ENCODE measurements at places on chromosomes 12 and 14.

GRCh38 chr12:41530441-41530840 lies 342.3 kb downstream of the PDZRN4 start:
- no peak for DNase-seq

DNA sequence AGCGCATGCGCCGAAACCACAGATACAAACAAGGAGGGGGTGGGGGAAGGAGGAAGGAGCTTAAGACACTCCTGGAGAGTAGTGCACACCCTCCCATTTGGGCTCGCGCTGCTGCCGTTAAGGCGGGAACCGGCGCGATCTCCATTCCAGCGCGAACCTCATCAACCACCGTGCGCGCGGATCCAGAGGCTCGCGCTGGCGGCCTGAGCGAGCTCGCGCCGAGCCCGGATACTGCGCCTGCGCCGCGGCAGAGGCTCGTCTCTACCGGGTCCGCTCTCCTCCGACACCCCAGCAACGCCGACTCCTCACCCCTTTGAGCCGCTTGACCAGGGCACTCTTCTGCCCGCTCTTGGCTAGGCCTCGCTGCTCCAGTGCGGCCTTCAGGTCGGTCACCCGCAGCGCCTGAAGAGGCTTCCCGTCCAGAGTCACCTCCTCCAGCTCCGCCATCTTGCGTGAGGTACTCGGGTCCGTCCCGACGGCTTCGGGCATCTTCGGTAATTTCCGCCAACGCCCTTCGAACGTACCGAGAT lies at the start of gene ACIN1:
TSS of gene ACIN1 (minus strand) at position 471 of the 530 bp plus-strand sequence. CDS start at position 447, 24 bp downstream.
- DNase-seq = peak; percentile 77

DNA sequence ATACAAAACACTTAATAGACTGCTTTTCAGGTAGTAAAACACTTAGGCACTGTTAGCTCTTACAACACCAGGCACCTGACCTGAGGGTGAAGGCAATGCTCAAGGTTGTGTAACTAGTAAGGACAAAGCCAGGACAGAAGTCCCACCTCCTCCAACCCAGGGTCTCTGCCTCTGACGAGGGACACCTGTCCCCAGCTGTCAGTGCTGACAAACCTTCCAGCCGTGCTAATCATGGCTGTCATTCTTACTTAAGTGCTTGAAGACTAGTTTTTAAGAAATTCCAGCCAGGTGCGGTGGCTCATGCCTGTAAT lies 62.5 kb upstream of the MAX start:
- no peak for DNase-seq

DNA sequence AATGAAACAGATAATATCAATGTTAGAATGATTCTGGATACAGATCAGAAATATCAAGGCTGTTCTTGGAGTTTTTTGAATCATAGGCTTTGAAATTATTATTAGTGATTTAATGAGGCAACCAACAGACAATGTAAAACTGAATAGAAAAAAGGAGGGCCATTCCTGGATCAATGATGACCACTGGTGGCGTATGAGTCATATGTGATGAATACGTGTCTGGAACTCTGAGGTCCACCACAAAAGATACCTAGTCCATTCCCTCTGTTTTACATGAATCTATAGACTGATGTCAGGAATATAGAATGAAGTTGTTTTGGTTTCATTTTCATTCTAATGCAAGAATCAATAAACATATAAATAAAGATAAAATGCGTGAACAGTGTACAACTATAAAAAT lies 78.3 kb upstream of the RTL1 start:
- DNase-seq = no peak

DNA sequence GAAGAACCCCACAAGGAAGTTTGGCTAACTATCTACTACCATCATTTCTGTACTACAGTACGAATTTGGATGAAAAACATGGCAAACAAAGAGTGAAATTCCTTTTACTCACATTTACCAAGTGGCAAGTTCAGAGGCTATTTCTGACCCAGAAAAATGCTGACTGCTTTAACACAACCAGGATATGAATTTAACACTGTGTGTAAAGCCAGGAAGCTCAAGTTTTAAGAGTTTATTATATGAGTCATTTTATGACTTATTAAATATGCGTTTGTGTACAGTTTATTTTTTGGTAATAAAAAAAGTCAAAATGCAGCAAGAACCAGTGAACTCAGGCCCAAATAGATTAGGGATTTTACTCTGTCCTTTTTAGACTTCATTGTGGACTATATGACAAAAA lies 58.4 kb upstream of the STAC3 start:
- no peak for DNase-seq

DNA sequence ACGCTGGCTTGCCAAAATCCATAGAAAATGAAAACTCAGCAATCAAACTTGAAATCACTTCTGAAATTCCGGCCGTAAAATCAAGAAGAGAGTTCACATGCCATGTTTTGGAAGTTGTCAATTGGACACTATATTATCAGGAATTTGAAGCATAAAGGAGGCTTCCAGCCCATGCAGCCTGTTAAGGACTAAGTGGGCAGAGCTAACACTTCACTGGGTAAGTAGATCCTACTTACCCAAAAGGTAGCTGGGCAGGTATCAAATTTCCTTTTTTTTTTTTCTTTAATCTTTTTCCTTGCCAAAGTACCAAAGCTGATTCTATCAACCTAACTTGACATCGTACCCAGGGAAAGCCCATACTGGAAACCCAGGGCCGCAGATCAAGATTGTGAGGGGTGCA lies 71.5 kb upstream of the ARHGAP5 start:
- no peak for DNase-seq

- no peak for DNase-seq
These were observed 2.0 kb upstream of the PPP1CC start for GRCh38 chr12:110744601-110745264.

DNA sequence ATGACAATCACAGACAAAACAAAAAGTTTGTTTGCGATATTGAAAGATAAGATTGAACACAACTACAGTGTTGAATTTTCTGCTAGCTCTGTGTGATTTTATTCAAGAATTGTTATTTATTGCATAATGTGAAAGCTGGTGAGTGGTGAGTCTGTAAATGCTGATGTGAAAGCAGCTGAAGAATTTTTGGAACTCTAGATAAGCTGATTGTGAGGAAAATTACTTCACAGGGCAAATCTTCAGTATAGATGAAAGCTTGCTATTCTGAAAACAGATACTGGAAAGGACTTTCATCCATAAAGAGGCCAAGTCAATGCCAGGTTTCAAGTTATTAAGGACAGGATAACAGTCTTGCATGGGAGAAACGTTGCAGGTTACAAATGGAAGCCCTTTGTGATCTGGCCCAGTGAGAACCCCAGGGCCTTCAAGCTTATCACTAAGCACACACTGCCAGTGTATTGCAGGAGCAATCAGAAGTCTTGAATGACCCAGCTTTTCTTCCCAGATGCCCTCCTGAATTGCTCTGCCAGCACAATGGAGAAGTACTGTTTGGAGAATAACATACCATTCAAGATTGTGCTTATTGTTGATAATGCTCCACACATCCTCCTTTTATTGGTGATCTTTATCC lies 153.7 kb downstream of the PCNX1 start:
- no peak for DNase-seq

DNA sequence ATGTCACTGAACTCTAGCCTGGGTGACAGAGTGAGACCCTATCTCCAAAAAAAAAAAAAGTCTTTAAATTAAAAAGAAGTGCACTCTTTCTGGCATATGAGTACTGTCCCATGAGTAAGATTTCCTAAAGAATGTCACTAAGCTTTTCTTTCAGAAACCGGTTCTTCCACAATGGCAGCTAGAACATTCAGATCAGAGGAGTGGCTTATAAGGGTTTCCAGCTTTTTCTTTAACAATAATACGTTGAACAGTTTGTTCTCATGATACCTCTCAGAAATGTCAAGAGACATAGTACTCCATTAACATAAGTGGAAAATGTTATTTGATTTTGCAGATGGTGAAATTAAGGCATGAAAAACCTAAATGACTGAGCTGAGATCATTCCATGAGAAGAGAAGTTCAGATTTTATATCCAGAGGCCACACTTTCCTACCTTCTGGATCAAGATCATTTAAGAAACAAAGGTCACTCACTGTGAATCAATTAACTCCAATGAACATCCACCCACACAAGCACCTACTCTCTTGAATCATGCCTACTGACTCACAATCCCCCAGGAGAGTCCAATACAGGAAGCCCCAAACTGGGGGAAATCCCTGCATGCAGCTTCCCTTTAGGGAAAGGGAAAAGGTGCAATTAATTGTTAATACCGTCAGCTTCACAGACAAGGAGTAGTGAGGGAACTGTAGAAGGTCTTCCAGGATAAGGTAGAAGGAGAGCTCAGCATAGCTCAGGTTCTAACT lies 86.9 kb downstream of the SPTSSA start:
- DNase-seq = no peak

- no peak for DNase-seq
These were observed 47.9 kb upstream of the SOCS2 start for GRCh38 chr12:93524386-93525133.

DNA sequence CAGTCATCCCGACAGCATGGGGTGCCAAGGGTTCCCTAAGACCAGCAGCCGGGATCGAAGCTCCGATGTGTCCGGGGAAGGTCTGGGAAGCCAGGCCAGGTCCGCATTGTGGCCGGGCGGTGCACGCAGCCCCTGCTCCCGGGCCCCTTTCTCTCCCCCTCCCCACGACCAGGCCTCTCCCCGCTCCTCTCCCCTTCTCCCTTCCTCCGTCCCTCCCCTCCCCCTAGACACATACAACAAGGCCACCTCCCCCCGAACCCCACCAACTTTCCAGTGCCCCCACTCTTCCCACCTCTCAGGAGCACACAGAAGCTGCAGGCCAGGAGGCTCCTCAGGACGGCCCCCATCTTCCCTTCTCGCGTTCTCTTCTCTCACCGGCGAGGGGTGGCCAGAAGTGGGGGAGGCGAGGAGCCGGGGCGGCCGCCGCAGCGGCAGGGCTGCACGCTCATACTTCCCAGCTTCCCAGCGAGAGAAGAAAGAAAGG lies 413 bp downstream of the LRP6 start:
- DNase-seq = peak; percentile 23

- DNase-seq = peak; percentile 12
These were observed 164.5 kb upstream of the DYRK2 start for GRCh38 chr12:67483871-67484554.

DNA sequence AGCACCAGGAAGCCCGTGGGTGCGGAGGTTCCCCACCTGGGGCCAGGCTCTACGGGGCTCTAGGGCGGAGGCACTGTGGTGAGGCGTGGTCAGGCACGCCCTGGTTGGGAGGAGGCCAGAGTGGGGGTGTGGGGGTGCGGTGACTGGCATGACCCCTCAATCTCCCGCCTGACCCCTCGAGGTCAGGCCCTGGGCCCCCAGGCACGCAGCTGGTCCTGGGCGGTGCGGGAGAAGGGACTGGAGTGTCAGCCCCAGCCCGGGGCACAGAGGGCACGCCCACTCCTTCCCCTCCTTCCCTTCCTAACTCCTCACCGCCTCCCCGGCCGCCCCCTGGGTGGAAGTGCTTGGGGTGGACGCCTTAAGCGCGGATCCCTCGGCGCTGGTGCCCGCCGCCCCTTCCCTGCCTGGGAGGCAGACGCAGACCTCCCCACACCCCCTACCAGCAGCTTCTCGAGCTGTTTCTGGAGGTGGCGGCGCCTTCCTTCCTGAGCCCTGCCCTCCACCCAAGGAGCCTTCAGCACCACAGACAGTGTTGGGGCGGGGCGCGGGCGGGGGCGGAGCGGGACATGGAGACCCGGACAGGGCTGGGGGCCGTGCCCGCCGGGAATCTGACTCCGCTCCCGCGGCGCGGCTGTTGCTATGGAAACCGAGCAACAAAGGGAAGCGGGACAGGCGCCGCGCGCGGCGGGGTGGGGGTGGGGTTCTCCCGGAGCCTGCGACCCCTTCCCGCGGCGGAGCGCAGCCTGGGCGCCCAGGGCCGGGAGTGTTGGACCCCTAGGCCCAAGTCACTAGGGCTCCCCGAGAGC lies 741 bp upstream of the CRIP2 start:
- peak; percentile 66 for DNase-seq

- DNase-seq = no peak
These were observed 69.8 kb downstream of the HMGA2 start for GRCh38 chr12:65894088-65894487.
